ENCODE measurements at places on chromosomes 7 and 10.

- no peak for DNase-seq
Measured at GRCh38 chr10:132634241-132634946, 96.8 kb downstream of the INPP5A start.

DNA sequence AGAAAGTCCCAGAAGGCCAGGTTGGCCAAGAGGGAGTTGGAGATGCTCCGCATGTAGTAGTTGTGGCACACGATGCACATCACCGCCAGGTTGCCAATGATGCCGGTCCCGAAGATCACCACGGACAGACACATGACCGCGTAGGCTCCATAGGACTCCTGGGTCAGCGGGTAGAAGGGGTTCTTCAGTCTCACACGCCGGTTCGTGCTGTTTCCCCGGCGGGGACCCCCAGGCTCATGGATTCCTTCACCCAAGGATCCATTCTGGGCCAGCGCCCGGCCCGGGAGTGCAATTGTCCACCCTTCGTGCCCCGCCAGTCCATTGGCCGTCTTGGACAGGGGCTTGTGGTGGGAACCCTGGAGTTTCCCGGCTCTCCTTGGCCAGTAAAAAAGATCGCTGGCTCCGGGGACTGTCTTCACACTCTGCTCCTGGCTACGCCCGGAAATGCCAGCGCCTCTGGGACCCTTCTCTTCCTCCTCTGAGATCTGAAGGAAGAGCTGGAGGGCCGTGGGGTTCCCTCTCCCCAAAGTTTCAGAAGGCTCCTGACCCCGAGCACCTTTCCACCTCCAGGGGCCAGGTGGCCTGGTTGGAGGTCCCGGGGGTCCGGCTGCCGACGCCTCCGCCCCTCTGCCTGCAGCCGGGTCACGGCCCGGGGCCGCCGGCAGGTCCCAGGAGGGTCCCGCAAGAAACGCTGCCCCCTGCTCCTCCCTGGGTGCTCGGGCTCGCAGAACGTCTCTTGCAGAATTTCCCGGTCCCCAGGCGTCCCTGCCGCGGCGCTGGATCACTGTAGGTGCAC is 1.3 kb downstream of the GPR37 start:
- no peak for DNase-seq

GRCh38 chr10:36281831-36282331 is 639.8 kb upstream of the FZD8 start:
- DNase-seq = no peak

DNA sequence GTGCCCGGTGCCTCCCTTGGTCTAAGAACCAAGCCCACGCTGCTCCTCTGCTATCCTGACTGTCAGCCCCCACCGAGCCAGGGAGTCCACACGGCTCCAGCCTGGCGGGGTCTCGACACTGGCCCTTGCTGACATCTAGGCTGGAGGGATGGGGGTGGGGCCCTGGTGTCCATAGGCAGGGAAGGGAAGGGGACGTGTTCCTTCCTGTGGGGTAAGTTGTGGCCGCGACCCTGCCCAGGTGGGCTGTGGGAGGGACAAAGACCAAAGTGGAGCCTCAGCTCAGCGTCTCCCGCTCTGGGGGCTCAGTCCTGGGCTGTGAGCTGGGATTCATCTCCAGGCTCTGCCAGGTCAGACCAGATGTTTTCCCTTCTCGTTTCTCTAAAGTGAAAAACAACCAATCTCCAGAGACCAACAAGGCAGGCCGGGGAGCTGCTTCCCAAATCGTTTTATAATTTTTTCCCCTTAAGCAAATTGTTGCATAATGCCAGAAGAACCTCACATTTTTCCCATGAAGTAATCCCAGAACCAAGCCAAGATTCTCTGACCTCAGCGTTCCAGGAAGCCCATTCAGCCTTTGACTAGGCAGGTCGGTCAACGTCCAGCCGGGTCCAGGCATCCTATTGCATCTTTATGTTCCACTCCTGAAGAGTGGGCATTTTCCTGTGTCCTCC is 101.2 kb downstream of the RGS10 start:
- no peak for DNase-seq

DNA sequence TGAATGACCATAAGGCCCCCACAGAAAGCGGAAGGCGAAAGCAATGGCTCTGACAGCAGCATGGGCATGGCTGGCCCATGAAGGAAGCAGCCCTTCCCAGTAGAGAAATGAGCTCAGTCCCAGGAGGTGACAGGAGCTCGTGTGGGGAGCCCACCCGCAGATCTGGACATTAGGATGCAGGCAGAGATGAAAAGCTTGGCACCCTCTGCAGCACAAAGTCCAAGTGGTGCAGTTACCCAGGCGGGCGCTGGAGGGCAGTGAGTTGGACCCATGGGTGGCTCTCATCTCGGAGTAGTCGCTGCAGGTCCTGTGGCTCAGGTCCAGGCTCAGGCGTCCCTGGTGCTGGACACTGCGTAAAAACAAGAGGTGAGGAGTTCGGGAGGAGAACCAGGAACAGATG is 109.0 kb downstream of the DLG5 start:
- DNase-seq = no peak

- no peak for DNase-seq
Measured at GRCh38 chr7:27756298-27756697, 16.3 kb downstream of the TAX1BP1 start.

GRCh38 chr7:76225379-76225778 is 23.7 kb downstream of the SRRM3 start:
- no peak for DNase-seq

GRCh38 chr10:128943111-128943510 is 523.9 kb upstream of the MGMT start:
- no peak for DNase-seq

GRCh38 chr7:24980534-24981170 is 674 bp upstream of the OSBPL3 start:
- DNase-seq = no peak

- no peak for DNase-seq
Measured at GRCh38 chr10:43386981-43387677, 15.7 kb downstream of the FXYD4 start.

DNA sequence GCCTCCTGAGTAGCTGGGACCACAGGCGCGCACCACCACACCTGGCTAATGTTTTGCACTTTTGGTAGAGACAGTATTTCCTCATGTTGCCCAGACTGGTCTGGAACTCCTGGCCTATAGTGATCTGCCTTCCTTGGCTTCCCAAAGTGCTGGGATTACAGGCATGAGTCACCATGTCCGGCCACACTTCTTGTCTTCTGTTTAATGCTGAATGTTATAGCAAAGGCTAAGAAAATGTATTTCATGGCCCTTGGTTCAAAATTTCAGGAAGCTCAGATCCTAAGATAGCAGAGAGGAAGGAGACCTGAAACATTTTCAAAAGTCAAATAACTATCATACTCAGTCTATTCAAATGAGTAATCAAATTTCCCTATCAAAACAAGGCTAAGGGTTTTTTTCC is 229.6 kb downstream of the BAMBI start:
- no peak for DNase-seq

GRCh38 chr7:30303312-30304039 is 19.1 kb downstream of the ZNRF2 start:
- no peak for DNase-seq

DNA sequence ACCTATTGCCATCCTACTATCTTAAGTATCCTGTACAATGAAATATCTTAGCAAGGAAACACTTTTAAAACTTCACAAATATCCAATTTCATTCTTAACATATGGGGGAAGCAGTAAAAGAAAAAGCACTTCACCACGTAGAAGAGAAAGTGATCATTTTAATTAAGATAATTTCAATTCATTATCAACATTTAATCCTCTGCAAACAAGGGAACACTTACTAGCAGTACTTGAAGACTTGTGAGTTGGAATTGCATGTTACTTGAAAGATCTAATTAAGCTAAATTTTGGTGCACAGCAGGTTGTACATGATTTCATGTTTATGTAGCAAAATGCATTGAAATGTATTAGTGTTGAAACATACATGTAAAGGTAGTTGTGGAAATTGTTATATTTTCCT is 20.8 kb upstream of the CCAR1 start:
- no peak for DNase-seq

DNA sequence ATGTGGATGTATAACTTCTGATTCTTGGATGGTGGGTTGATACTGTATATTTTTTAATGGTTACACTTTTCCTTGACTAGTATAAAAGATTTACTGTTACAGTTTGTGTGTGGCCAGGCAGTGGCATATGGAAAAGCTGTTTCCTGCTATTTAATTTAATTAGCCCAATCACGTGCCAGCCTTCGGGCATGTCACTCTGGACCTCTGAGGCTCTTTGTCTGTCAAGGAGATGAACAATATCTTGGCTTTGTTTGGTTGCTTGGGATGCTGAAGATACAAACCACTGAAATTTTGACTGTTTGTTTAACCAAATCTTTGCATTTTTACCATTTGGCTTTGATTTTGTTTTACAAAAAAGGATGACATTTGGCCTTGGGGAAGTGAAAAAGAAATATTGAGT is 185.0 kb downstream of the HDAC9 start:
- DNase-seq = no peak

DNA sequence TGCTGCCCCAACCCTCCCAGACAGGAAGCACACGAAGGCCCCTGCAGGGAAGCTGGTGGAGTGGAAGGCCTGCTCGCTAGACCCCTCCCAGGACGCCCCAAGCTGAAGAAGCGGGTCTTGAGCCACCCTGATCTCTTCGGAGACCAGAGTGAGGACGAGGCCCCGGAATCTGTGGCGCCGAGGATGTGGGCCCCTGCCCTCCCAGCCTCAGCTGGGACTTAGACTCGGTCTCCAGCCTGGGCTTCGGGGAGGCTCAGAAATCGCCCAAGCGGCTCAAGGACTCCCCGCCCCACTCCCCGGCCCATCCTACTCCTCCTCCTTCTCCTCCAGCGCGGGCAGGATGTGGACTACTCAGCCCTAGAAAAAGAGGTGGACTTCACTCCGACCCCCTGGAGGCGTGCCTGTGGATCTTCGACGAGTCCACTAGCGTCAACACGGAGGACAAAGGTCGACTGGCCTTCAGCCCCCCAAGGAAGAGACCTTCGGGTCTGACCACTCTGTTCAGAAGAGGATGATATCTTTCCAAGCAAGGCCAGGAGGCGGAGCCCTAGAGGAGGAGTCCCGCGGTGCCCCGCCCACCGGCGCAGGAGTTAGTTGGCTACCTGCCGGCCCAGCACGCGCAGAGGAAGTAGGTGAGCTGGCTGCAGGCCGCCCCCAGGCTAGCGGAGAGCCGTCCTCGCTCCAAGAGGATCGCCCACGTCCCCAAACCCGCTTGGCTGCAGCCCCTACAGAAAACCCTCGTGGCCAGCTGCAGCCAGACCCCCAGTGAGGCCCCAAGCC is 21.9 kb upstream of the LANCL2 start:
- no peak for DNase-seq

DNA sequence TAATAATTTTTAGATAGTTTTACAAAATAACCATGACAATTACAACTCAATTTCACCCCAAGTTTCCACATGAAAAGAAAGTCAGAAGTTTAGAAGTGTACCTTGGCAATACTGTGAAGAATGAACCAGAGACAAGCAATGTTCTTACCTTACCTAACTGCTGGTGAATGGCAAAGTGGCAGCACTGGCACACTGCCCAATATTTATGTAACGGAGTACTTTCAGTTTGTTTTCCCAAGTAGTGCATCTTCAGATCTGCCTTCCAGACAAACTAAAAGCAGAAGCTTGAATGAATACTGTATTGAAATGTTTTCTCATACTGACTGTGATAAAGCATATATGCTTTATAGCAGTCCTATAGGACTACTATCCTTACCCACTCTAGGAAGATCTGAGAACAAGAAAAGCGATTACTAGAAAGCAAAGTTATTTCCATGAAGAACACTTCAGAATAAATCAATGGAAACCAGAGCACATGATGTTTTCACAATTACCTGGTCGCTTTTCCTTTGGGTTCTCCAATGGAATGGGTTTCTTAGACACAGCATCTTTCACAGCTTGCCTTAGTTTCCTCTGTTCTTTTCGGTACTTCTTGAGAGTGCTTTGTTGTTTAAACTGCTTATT is 1.5 kb downstream of the NOC3L start:
- no peak for DNase-seq

- DNase-seq = no peak
Measured at GRCh38 chr7:90165724-90166123, 11.5 kb downstream of the STEAP1 start.

- DNase-seq = no peak
Measured at GRCh38 chr10:35585903-35586535, 19.1 kb upstream of the GJD4 start.

DNA sequence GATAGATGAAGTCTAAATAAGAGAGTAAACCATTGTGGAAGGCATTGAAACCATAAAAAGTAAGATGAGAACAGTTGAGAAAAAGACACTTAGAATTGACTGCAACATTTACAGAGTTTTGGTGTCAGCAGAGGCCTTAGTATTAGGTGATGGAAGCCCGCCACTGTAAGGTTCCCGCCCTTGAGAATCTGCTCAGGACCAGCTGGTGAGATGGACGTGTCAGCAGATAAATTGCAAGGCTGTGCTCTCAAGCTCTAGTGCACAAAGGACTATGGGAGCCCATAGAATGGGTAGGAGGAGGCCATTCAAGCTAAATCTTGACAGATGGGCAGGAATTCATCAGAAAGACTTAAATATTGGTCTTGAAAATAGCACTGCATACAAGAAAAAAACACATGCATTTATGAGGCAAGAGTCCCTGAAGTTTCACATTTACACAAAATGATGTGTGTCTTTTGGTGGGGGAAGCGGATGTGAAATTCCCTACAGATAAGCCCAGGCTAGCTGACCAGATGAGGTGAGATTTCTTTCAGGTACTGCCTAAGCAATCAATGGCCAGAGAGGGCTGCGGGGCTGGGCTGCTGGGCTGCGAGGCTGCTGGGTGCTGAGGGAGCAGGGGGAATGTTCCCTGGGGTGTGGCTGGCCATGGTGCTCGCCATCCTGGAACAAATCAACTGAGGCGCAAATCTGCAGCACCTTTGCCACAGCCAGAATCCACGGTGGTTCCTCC is 42.5 kb downstream of the SYPL1 start:
- DNase-seq = peak; percentile 36

DNA sequence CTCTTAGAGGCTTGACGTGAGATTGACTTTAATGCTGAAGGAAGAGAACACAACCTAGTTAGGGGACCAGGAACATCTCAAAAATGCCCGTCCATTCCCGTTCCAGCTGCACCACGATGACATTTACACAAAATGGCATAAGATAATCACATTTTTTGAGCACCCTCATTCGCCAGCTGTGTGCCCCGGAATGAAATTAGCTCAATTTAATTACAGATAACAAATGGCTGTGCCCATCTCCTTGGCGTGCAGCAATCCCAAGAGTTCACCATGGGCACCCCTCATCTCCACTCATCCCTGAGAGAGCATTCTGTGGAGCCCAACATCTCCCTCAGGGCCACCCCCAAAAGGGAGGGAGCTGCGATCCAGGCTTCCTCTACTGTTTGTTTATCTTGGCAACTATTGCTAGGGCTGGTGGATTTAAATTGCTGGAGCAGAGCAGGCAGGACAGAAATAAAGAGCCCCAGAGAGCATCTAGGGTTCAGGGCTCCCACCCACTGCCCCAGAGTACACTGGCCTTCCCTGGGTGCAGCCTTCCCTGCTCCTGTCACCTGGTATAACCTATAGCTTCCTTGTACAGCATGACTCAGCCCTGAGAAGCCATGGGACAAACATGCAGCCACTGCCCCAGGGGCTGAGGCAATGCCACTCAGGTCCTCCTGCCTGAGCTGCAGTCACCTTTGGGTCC is 263.5 kb downstream of the ZEB1 start:
- no peak for DNase-seq

- no peak for DNase-seq
Measured at GRCh38 chr10:81104494-81104893, 566.8 kb downstream of the SH2D4B start.

GRCh38 chr7:99123571-99124033 is 20.3 kb downstream of the SMURF1 start:
- no peak for DNase-seq

GRCh38 chr7:155709453-155709852 is 65.0 kb downstream of the RBM33 start:
- DNase-seq = no peak

GRCh38 chr7:3267966-3268690 is 32.9 kb upstream of the SDK1 start:
- peak; percentile 79 for DNase-seq
